Ascending aorta (tissue), 2 donors: ENCODE measurements at places on chromosomes 6 and 20.
A peak's percentile ranks its signal among the peaks of the same experiment; 100 is the strongest.

DNA sequence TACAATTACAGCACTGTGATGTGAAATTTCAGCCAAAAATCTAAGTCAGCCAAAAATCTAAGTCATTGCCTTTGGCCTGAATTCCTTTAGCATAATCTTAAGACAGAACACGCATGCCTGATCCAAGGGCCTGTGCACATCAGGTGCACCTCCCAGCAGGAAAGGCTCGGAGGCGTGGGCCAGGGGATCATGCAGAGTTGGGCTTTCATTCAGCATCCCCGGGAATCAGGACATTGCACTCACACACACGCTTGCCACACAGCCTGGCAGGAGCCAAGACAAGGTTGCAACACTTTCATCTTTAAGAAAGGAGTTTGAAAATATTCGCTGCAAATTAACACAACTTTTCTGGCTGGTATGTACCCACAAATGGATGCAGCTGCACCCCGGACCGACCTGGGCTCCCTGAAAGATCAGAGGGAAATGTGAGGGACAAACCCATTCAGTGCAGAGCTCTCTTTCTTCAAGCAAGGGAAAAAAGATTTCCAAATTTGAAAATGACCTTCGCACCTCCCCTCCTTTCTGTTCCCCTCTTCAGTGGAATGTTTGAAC lies 48.8 kb downstream of the ERMARD start:
- DNase-seq: peak; percentile 31

DNA sequence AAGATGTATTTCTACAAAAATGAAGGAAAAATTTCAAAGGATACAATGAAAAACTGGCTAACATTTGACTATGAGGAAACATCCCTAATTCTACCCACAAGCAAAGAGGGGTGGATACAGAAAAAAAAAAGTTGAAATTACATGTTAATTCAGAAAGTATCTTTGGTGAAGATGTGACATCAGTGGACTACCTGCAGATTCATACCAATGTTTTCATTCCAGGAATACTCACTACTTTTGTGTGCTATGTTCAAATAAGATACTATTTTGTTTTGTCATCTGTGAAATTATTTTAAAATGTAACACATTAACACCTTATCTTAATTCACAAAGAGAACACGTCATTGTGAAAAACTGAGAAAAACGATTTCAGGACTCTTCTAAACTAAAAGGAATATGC lies 159.3 kb upstream of the SHLD1 start:
- DNase-seq: no peak

DNA sequence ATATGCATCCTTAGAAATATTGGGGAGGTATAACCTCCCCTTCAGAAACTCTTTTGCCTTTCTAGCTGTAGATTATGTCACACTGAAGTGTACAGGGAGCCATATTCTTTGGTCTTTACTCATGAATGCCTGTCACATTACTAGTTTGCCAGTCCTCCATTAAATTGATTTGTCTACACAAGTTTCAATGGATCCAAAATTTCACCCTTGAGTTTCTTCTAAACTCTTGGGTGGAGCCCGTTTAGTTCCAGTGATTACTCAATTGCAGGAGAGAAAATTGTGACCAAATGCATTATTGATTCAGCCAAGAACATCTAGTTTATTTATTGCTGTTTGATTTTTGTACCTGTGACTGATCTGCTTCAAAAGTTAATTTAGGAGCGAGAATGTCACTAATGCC lies 60.4 kb upstream of the TFB1M start:
- DNase-seq: no peak

DNA sequence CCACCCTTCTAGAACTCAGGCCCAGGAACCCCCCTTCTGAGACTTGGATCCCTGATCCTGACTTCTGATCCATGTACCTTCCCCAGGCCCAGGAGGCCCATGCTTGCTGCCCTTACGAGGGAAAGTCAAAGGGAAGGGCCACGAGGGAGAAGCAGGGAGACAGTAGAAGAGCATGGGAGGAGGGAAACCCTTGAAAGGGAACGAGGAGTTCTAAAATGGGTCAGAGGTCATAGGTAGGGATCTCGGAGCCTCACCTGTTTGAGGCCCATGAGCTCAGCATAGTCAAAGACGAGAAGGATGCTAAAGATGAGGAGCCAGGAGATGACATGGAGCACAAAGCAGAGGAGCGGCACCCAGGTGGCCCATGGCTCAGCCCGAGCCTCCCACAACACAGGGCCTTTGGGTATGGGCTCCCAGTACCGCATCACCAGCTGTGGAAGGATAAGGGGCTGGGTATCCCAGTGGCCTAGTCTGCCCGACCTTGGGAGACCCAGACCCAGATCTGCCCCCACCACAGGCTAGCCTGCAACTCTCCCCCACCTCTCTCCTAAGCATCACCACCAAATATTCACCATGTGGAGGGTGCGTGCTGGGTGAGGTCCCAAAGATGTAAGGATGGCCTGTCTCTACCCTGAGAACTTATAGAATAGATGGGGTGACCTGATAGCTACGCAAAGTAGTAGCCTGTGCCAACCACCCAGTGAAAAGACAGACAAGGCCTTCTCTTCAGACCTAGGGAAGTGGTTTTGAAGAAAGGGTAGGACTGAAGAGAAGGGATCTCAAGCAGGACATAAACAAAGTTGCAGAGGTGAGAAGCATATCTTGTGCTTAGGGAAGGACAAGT lies 1.5 kb downstream of the NRM start:
- DNase-seq: no peak

- DNase-seq: no peak
Observed at GRCh38 chr6:132253211-132253610, 148.1 kb downstream of the MOXD1 start.

DNA sequence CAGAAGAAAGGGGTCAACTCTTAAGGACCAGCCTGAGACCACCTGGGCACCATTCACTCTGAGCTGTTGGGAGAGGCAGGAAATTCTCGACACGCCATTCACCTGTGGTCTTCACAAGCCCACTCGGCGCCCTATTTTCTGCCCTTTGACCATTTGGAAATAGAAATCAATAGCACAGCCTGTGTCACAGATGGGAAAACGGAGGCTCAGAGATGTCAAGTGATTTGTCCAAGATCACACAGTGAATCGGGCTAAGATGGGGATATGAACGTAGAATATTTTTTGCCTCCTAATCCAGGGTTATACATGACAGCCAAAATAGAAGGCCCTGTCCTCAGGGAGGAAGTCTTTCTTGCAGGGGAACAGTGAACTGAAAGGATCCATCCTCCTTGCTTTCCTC lies 3.0 kb upstream of the APOBEC2 start:
- DNase-seq: no peak

DNA sequence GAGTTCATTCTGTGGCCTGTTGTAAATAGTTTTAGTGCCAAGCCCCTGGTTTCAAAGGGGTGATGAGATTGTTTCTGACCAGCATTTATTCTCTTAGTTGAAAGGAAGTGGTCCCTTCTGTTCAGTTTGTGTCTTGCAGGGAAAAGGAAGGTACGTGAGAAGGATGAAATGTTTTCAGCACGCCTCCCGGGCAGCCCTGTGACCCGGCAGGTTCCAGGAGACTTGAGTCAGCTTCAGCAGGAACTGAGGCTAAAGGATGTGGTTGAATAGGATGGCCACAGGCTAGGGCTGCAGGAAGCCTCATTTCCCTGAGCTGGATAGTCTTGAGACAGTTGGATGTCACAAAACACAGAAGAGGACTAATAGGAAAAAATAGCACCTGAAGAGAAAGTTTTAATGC lies 132.4 kb upstream of the SYNDIG1 start:
- DNase-seq: no peak

DNA sequence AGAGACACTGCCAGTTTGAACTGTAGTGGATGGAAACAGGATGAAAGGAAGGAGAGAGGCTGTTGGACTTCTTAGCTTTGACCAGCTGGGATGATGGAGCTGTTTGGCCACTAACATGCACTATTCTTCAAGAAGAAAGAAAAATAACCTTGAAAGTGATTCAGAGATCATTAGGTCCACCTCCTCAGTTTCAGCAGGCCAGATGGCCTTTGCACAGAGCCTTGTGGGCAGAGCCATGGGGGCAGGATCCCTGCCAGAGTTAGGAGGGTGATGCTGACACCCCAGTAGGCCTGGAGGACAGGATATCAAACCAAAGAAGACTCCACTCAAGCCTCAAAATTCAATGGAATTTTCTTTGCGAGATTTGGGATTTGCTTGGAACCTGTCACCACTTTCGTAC lies 74.5 kb upstream of the TMEM181 start:
- DNase-seq: no peak

- DNase-seq: no peak
Observed at GRCh38 chr6:44653091-44653490, 265.6 kb downstream of the CDC5L start.

DNA sequence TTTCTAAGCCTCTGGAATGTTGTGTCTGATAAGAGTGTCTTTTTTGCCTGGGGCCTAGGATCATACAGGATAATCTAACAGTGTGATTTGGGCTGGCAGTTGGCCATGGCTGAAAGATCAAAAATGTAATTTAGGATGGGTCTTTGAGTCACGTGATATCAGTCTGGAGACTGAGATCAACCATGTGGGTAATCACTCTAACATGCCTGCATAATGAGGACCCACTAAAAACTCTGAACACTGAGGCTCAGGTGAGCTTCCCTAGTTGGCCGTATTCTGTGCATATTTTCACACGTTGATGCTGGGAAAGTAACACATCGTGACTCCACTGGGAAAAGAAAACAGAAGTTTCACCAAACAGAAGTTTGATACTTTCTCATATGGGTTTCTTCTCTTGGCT lies 6.3 kb upstream of the MMS22L start:
- DNase-seq: no peak

- no peak for DNase-seq
Observed at GRCh38 chr6:10857259-10857658, 18.9 kb upstream of the MAK start.

- DNase-seq: no peak
Observed at GRCh38 chr6:107585815-107586435, 96.0 kb downstream of the SOBP start.

- DNase-seq: no peak
Observed at GRCh38 chr20:35888657-35889056, 65.6 kb downstream of the SCAND1 start.

DNA sequence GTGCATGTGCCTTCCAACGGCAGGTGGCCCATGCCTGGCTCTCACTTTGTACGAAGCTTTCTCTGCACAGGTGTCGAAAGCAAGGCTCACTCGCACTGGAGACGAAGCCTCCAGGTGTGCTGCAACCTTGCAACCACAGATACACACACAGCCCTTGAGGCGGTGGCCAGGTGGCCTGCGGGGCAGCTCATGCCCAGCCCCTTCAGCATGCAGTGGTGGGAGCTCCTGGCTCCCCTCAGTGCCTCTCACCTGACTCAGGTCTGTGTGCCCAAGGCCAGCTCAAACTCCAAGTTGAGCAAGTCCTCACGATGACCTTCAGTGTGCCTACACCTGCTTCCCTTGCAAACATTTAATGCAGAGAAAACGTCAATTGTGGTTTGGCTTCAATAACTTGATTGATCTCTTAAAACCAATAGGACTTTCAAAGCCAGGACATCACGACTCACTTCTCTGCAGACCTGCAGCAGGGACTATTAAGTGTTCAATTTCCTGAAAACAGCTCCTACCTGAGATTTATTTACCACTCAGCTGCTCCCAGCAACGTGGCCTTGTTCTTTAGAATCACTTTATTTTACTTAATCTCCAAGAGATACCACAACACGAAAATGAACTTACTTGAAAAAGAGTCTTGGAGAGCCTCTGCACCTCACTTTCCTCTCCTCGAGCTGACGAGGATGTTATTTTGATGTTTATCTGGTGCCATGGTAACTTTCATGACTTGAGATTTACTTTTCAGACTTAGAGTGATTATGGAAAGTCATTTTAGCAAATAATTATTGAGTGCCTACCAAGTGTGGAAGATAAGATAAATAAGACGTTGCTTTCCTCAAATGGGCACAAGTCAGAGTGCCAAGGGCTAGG lies 86.3 kb downstream of the SLC22A23 start:
- DNase-seq: no peak

DNA sequence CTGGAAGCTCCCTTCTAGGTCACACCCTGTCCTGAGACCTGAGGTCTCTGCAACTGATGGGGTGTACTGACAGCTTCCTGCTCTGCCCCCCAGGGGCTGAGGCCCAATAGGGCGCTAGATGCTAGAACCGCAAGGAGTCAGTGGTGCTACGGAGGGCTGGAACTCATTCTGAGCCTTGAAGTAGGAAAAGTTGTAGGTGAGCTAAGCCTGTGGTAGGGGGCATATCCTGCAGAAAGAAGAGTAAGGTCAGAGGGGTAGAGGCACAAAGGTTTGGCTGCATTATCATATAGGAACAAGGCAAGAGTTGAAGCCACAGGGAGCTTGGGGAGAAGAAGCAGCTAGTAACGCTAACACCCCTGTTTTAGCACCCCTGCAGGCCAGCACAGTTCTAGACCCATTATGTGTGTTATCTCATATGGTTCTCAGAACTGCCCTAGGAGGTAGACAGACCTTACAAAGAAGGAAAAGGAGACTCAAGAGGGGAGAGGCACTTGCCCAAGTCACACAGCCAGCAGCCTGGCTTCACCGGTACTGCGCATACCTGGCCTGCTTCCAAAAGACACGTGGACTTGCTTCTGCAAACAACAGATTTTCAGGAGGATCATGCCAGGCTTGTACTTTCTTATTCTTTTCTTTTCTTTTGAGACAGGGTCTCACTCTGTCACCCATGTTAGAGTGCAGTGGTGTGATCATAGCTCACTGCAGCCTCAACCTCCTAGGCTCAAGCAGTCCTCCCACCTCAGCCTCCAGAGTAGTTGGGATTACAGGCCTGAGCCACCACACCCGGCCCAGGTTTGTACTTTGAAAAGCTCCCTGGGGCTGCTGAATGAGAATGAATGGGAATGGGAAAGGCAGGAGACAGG lies 156.1 kb downstream of the MRPL14 start:
- DNase-seq: no peak
